OCI-M1 (cell line): ENCODE measurements at places on chromosomes 1 and 21.

DNA sequence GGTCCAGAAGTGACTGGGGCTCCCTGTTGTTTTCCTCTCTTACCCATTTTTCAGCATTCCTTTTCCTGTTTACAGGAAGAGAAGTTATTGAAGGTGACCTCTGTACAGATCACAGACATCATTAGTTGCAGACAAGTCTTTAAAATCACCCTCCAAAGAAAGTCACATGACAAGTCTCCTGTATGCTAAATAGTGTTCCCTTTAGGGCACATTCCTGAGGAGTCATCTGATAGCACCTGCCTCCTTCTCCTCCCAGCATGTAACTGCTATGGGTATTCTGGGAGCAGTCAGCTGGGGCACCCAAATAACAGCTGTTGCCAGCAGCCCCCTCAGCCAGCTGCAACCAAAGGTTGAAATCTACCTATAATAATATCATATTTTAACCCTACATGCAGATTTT lies 200.6 kb downstream of the PTGER3 start:
- DNase-seq: no peak

GRCh38 chr1:99083338-99083737 lies 78.7 kb upstream of the PLPPR5 start:
- DNase-seq: no peak

DNA sequence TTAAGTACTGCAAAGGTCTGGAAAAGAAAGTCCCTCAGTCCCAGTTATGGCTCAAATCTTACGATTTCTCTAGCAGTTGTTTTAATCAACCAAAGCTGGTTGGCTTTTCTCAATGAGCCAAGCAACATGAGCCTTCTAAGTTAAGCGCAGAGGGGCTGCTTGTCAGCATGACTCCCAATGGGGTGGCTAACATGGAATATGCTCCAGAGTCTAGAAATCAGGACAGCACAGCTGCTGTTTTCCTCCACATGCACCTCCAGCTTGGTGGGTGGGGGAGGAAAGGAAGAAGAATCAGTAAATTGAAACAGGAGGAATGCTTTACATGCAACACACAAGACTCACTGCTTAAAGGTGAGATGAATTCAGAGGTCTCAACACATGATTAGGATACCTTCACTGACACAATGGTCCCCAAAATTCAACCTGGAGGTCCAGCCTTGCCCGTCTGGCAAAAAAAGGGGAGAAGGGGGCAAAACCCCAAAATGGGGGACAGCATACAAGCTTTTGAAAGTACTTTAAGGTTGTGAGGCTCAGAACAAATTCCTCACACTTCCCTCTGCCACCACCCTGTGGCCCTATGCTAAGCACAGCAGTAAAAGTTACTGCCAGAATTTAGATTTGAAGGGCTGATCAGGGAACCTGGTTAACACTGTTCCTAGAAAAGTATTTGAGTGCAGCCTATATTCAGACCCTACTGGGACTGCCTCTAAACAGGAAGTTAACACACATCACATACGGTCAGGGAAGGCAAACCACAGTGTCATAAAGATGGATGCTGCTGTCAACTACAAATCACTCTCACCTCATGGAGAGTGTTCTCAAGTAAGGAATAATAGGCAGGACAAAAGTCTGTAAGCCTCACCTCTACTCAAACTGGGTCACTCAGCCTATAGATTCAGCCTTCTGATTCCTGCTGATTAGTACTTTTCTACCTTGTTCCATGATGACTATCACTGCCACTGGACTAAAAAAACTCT lies 2.6 kb downstream of the GATAD2B start:
- DNase-seq: peak; percentile 95

GRCh38 chr1:25615563-25616094 lies 962 bp upstream of the MAN1C1 start:
- DNase-seq: no peak

DNA sequence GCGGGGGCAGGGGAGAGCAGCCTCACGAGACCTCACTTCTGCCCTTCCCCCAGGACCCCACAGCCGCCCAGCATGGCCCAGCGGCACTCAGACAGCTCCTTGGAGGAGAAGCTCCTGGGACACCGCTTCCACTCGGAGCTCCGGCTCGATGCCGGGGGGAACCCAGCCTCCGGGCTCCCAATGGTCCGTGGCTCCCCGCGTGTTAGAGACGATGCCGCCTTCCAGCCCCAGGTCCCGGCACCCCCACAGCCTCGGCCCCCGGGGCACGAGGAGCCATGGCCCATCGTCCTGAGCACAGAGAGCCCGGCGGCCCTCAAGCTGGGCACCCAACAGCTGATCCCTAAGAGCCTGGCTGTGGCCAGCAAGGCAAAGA lies 8.5 kb downstream of the ARHGEF16 start:
- no peak for DNase-seq

DNA sequence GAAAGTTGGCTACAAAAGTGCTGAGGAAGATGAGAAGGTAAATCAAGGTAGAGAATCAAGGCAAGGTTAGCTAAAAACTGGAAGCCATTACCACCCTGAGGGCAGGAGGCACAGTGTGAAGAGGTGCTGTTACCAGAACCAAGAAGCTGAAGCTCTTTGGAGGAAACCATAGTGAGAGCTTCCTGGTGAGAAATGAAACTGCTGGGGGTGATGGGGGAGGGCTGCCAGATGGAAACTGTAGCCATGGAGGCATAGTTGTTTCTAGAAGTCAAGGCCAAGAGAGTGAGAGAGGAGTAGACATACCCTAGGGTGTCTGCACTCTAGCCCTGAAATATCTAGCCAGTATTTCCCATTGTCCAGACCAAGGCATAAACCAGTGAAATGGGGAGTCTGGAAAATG lies 28.7 kb downstream of the IFI44 start:
- peak; percentile 60 for DNase-seq

GRCh38 chr1:27570784-27571183 lies 33.2 kb downstream of the AHDC1 start:
- no peak for DNase-seq

DNA sequence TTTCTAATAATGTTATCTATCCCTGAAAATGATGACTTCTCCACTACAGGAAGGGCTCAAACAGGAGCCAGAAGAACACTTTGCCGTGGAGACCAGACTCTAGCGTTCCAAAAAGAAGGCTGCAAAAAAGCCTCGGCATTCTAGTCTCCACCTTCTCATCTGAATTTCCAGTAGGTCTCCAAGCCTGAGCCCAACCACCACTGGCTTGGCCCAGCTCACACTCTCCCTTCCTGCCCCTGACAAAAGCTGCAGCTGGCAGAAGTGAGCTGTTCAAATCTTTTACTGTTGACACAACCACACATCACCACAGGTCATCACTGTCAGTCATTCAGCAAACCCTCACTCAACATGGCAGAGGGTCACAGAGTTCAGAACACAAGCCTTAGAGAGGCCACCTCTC lies 69.3 kb downstream of the CAMK2N1 start:
- DNase-seq: no peak

- DNase-seq: peak; percentile 32
Measured at GRCh38 chr1:119449971-119450370, 35.0 kb downstream of the HSD3B2 start.

- DNase-seq: no peak
Measured at GRCh38 chr1:166026555-166026954, 140.2 kb downstream of the FAM78B start.

GRCh38 chr1:45340816-45341466 lies 701 bp upstream of the MUTYH start:
- peak; percentile 52 for DNase-seq

GRCh38 chr1:93969371-93969770 lies 60.1 kb upstream of the GCLM start:
- no peak for DNase-seq

DNA sequence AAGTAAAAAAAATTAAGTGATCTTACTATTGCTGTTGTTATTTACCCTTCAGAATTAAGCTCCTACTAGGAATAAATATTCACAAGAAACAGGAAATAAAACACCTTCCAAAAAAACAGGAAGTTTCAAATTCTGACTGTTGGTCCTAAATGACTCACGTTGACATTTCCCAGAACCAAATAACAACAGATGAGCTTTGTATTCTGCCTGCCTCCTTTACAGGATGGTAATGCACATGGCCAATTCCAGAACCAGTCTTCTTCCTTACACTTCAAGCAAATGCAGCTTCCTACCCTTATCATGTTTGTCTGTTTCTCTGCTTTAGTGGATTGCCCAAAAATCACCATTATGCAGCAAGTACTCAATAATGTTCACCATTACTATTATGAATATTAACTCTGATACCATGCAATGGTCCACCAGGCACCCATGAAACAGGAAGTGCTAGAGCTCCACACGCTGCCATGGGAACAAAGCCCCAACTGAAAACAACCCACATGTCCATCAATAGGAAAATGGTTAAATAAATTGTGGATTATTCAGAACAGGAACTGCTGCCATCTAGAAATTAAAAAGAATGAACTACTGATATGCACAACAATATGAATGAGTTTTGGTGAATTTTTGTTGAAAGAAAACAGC lies 8.9 kb downstream of the CASP9 start:
- DNase-seq: peak; percentile 72

DNA sequence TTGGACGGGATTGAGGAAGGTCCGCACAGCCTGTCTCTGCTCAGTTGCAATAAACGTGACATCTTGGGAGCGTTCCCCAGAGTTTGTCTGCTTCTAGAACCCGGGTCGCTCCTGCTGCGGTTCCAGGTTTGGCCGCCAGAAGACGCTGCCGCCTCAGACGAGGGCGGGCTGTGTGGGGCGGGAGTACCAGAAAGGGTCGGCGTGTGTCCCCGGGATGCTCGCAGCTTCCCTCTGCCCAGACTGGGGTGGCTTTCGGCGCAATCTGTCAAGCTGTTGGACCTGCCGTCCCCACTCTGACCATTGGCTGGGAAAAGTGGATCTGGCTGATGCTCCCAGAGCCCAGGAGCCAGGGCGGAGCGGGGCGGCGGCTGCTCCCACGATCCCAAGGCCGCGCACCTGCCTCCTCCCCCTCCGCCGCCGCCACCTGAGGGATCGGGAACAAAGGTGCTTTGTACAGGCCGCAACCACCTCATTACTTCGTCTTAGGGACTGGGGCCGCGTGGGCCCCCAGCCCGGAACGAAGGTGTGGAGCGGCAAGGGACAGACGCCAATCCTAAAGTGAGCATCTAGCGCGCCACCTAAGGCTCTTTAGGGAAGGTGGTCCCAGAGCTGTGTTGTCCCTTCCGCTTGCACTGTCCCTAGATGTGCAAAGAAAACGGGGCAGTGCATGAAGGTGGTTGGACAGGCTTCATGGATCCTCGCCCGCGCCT lies 683 bp upstream of the EFNA4 start:
- DNase-seq: peak; percentile 66

DNA sequence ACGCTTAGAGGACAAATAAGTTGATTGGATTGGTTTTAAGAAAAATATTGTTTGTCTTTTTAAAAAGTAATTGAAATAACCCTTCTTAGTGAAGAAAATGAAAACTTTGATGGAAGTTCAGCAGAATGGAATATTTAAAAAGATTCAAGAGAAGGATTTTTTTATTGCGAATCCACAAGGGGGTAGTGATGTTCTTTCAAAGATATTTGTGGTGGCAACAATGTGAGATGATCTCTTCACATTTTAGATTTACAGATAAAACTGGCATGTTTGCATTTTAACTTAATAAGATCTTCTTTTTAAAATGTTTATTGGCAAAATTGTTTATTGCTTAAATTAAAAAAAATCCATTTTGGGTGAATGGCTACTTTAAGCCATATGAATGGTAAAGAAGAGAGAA lies 8.9 kb downstream of the CAMTA1 start:
- peak; percentile 66 for DNase-seq

DNA sequence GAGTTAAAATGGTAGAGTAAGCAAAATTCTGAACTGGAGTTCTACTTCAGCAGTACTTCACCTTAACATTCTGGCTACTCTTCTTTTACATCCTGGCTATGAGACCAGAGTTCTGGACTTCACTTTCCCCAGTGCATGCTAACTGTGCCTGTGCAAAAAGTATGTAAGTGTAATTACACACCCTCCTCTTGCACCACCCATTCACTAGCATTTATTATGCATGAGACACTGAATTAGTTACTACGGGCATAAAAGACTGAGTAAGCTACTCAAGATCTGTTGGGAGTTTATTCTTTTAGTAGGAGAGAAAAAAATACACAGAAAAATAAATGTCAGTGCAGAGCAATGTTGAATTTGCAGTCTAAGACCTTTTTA lies 87.2 kb downstream of the GIPC2 start:
- DNase-seq: no peak

- no peak for DNase-seq
Measured at GRCh38 chr1:116806245-116806644, 52.0 kb downstream of the CD2 start.

DNA sequence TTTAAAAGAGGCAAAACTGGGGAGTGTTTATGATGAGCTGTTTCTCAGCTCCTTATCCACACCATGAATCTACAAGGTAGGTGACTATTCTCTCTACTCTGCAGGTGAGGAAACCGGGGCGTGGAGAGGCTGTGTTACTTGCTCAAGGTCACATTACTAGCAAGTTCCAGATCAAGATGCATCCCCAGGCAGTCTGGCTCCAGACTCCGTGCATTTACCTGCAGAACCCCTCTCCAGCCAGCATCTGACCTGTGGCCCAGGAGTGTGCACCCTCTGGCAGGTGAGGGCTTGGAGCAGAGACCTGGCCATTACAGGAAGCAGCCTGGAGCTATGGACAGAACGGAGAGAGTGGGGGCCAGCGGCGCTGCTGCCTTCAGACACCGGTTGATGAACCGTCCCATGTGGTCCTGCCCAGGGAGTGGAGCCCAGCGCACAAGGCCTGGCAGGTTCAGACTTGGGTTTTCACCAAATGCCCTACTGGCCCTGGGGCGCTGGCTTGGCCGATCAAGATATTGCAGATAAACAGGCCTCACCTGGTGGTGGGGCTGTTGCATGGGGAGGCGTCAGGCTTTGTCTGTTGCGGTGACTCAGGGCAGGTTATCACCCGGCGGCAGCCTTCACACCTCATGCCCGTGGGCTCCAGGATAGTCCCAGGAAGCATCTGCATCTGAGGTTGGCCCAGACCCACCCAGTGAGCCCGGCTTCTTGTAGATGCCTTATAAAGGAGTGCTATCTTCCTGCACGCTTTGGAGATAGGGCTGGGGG lies 29.2 kb upstream of the WNT4 start:
- no peak for DNase-seq

GRCh38 chr1:210618369-210618768 lies 289.7 kb downstream of the HHAT start:
- no peak for DNase-seq

DNA sequence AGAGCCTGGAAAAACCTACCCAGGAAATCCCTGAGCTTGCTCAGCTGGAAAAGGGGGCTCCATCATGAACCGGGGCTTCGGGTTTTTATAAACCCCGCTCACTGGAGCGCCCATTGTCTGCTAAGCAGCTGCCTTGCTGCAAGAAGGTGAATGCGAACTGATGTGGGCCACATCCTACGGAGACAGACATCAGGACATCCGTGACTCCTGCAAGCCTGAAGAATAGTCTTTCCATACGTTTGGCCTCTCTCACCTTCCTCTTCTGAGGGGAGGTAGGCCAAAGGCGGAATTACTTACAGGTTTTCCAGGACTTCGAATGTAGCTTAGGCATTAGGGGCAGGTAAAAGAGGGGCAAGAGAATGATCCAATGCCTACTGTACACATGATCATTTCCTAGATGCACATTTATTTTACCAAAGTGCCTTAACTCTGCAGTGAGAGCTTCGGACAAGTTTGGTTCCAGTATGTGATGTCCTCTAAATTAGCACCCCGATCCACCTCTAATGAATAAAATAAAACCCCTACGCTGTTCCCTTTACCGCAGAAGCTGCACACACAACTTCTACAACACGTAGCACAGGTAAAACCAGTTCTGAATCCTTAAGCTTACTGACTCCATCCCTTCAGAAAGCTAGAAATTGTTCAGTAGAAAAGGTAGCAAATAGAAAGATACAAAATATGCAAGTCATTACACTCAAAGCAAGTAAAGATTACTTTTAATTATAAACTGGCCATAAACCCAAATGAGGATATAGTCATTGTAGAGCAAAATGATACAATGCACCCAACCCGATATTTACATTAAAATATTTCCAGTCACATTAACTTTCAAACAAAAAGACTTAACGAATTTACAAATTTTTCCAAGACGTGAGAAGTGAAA lies 866 bp upstream of the SORT1 start:
- DNase-seq: peak; percentile 25
